ENCODE measurements at places on chromosomes 11 and 22.

DNA sequence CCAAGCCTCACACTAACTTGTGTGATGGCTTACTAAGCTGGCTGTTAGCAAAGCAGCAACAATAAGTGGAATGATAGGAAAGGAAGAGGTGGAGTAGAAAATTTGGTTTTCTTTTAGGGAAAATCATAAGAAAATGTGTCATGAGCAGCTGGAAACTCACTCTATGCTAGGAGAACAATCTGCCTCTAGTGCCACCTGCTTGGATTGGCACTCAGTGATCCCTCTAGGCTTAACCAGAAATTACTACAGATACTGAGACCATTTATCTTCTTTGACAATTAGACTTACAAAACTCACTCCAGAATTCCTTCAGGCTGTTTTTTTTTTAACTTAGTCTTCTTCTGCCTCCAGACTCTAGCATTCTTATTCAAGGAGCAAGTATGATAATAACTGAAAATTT, 117.3 kb downstream of the CD44 start:
- no peak for DNase-seq

DNA sequence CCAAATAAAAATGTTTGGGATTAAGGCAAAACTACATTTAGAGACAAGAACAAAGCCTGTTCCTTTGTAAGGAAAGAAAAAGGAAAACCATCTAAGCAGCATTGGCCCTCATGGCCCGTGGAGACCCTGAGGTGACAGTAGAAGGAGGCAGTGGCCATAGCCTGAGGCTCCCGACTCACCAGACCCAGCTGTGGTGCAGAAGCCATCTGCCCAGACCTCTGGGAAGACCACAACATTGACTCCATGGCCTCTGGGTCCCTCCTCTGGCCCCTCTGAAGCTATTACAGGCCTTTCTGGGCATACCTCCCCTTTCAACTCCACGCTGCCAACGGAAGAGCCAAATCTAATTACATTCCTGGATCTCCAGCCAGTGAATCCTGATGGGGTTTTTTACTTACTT, 6.4 kb downstream of the PRAME start:
- no peak for DNase-seq

DNA sequence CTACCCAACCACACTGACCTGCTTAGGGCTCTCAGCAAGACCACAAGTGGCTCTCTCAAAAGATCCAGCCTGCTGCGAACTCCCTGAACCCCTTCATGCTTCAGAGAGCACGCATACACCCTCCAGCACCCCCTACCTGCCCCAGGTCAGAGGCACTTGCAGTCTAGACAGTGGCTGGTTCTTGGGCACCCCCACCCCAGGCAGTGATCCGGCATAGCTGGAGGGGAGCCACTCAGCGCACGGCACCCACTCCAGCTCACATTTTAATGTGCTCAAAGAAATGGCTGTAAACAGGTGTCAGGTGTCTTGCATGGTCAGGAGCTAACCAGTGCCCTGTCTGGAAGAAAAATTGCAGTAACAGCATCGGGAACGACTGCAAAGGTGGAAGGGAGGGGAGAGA, 140.8 kb downstream of the PKNOX2 start:
- DNase-seq = no peak

DNA sequence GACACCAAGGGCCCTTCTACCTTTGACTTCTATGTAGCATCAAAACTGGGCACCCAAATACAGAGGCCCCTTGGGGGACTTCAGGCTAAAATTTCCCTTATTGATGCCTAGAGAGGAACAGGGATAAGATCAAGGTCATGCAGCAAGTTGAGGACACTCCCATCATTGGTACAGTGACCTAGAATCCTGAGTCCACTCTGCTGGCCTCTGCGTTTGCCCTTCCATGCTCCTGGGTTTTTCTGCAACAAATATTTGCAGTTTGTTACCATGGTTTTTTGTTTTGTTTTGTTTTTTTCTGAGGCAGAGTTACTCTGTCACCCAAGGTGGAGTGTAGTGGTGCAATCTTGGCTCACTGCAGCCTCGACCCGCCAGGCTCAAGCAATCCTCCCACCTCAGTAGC, 64.2 kb downstream of the THAP12 start:
- no peak for DNase-seq

- no peak for DNase-seq
Observed at GRCh38 chr11:116414357-116414880, 358.4 kb downstream of the BUD13 start.

GRCh38 chr11:128365044-128365443, 222.3 kb downstream of the ETS1 start:
- DNase-seq = no peak

GRCh38 chr11:69750108-69750850, 24.9 kb downstream of the FGF4 start:
- DNase-seq = no peak

DNA sequence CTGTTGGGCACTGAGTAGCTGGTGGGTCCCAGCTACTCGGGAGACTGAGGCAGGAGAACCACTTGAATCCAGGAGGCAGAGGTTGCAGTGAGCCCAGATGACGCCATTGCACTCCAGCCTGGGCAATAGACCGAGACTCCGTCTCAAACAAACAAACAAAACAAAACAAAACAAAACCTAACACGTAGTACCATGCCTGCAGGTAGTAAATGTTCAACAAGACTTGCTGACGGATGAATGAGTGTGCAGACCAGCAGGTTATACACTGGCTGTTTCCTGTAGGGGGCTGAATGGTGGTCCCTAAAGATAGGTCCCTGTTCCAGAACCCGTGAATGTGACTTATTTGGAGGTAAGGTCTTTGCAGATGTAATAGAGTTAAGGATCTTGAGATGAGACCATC, 12.8 kb upstream of the MRGPRD start:
- no peak for DNase-seq

GRCh38 chr22:32849501-32849900, 48.0 kb downstream of the TIMP3 start:
- DNase-seq = no peak

DNA sequence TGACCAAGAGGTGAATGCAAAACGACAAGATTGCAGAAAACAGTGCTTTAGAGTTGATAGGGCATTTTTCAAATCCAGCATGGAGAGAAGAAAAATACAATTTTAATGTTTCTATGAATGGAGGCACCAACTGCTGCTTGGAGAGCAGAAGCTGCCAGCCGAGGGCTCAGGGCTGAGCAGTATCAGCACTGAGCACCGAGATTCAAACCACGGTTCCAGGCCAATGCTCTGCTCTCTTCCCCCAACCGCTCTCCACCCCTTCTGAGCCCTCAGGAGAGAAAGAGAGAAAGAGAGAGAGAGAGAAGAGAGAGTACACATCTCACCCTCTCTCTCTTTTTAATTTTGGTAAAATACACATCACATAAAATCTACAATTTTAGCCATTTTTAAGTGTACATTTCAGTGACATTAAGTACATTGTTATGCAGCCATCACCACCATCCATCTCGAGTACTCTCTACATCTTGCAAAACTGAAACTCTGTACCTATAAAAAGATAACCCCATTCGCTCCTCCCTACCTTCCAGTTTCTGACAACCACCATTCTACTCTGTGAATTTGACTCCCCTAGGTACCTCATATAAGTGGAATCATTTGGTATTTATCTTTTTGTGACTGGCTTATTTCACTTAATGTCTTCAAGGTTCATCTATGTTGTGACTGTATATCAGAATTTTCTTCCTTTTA, 333.3 kb downstream of the MIAT start:
- no peak for DNase-seq

DNA sequence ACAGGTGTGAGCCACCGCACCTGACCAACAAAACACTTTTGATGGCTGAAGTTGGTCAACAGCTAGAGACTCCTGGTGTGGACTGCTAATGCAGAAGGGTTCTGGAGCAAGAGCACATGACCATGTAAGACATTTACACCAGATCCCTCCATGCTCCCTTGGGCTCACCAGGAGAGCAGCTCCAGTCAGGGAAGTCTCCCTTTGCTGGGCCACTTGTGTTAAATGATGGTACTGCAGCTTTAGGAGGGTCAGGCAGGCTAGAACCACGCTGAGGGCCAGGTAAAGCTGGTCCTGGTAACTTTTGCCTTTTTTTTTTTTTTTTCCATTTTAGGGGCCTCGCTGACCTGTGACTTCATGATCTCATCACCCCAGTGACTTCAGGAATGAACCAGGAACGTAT, 146.4 kb downstream of the FBXO7 start:
- no peak for DNase-seq

GRCh38 chr11:729492-730074, 17.7 kb upstream of the TALDO1 start:
- DNase-seq = peak; percentile 45

- DNase-seq = no peak
Observed at GRCh38 chr22:32219026-32219425, 14.2 kb upstream of the RFPL2 start.

GRCh38 chr11:65595543-65596281, at the start of gene KCNK7:
KCNK7 (minus strand) TSS chr11:65595800; CDS start chr11:65595772, 28 bp downstream.
- DNase-seq = no peak

DNA sequence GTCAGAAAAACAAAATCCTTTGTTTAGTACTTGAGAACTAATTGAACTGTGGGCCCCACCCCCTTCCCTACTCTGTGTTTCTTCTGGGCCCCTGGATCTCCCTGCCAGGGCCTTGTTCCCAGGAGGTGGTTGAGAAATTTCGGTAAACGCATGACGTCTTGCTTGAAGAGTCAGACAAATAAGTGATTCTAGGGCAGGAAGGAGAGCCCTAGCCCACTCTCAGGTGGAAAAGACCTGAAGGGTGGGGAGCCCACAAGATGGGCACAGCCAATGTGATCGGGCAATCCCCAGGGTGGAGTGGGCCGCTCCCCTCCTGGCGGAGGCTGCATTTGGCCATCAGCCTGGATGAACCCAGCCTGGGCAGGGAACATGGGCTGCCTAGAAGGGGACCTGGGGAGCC, 16.8 kb upstream of the P2RY2 start:
- peak; percentile 23 for DNase-seq

Measured in right forelimb (tissue), 1 donor.